ENCODE measurements at places on chromosomes 5 and 9.

- no peak for DNase-seq
Measured at GRCh38 chr5:98104454-98105188, 668.8 kb upstream of the RGMB start.

DNA sequence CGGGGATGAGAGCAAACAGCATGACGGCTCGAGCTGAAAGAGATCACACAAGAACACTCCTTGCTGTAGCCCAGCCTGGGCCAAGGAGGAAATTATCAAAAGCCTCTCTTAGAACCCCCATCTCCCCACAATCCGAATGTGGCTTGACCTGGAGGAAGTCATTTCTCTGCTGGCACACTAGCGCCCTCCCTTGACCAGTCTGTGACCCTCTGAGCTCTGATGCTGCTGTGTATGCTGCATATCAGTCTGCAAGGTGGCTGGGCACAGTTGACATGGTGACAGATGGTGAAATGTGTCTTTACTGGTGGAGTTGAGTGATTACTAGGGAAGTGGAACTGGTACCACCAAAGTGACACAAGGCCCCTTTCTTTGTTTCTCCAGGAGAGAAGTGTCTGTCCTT, 3.3 kb downstream of the SLC46A2 start:
- no peak for DNase-seq

- no peak for DNase-seq
Measured at GRCh38 chr5:107874795-107875194, 204.1 kb upstream of the EFNA5 start.

DNA sequence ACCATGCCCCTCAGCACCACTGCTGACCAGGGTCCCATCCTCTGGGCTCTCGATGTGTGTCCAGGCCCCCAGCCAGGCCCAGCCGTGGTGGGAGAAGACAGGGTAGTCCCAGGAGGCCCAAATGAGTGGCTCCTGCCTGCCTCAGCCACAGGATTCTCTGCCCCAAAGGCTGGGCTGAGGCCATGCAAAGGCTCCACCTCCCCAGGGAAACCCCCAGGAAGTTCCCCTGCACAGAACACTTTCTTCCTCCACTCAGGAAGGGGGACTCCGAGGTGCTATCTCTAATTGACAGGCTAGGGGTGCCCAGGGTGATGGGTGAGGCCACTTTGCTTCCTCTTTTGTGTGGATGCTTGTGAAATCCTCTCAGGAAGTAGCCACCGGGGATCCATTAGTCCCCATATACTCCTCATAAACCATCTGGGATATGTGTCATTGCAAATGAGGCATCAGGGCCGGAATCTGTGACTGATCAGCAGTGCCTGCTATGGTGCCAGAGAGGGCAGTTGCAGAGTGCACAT, 23.1 kb upstream of the TDRD7 start:
- peak; percentile 63 for DNase-seq

DNA sequence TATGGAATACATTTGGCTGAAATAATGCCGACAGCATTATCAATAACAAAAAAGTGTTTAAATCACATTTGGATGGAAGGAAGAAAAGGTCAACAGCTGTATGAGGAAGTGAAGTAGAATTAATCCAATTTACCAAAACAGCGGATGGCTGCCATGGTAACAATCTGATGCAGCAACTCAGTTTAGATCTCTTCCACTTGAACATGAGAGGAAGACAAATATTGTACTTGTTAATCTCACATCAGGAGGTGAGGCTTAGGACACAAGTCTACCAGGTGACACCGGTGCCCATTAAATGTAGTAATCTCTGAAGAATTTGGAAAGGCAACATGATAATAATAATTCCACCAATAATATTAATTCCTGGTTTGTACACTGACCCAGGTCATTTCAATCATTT, 2.4 kb downstream of the RASEF start:
- no peak for DNase-seq

DNA sequence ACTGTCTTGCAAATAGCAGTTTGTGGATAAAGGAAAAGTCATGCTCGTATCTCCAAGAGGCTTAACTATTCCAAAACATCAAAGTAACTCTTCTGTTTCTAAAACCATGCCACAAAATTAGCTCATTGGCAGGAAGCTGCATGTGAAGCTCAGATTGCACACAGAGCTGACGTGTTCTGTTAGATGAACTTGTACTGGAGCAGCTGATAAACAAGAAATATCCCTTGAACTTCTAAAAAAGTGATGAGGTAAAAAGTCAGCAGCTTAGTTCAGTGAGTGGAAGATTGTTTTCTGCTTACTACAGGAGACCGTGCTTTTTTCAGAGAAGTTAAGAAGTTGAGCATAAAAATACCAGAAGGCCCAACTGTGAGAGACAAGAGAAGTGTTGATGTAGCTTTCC, 113.2 kb downstream of the SLC12A2 start:
- DNase-seq: no peak

DNA sequence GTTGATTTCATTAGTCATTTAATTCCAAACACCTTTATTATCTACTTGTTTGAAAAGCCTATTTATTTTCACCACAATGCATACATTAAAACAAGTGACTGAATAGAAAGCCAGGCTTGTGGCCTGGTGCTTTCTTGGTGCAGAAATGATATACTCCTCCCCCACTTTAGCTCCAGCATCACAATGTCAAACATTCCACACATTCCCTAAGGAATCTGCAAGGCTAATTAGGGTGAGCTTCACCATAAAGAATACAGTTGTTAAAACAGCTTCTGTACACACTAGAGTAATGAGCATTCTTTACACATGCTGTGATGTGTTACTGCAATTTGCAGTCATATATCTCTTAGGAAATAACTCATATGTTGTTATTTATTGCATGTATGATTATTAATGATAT, 705.7 kb downstream of the CETN3 start:
- no peak for DNase-seq

GRCh38 chr9:114969269-114969668, 38.9 kb upstream of the TNFSF8 start:
- DNase-seq: no peak

DNA sequence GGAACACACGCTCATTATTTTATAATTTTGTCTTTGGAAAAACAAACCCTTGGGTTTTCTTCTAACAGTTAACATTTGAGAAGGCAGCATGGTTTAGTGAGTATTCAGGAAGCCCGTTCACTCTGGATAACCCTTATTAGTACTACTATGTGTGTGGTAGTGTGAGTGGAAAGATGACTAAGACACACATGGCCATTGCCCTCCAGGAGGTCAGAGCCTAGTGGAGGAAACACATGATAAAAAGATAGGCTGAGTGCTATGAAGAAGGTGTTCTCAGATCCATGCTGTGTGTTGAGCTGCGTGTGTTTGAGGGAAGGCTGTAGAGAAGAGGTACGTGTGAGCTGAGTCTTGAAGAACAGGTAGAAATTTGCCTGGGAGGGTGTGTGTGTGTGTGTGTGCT, 8.4 kb downstream of the C5orf47 start:
- DNase-seq: no peak

DNA sequence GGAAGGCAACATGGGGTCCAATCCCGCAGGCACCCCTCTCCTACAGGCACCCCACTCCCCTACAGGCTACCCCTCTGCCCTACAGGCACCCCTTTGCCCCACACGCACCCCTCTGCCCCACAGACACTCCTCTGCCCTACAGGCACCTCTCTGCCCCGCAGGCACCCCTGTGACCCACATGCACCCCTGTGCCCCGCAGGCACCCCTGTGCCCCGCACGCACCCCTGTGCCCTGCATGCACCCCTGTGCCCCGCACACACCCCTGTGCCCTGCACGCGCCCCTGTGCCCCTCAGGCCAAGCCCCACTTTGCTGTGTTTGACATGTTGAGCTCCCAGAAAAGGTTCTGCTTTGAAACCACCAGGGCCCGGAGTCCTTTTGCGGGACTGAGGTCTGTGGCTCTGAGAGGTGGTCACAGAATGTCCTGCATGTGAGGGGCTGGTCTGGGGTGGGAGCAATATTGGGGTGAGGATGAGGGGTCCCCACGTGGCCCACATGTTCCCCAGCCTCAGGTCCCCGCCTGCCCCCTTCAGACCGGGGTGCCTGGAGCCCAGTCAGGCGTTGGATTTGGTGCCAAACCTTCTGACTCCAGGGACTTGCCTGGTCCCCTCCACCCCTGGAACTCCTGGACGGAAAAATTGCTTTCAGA, 616 bp upstream of the QRFP start:
- DNase-seq: no peak

- no peak for DNase-seq
Measured at GRCh38 chr5:119036101-119036762, 34.7 kb upstream of the DMXL1 start.

- no peak for DNase-seq
Measured at GRCh38 chr5:13188371-13188770, 756.1 kb downstream of the DNAH5 start.

DNA sequence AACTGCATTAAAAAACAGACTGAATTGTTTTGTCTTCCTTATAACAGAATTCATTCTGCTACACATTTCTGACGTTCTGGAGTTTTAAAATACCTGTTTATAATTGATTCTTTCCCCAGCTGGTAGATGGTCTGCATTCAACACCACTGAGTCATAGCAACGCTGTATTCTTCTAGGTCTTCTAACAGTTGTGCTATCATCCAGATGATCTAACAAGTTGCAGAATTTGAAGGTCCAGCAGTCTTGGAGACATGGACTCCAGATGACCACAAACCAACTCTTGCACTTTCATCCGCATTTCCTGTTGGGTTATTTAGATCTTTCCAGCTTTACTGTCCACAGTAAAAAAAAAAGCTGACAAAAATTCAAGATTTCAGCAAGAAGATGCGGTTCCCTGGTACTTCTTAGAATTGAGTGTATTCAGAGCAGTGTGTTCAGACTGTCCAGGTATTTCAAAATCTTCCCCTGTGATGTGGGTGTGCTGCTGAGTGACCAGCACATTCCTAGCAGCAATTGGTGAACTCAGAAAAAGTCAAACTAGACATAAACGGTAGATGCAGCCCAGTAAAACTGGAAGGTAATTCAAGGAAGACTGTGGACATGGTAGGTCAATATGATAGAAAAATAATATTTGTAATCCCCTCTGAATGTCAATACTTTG, 50.2 kb downstream of the CSNK1A1 start:
- DNase-seq: no peak

DNA sequence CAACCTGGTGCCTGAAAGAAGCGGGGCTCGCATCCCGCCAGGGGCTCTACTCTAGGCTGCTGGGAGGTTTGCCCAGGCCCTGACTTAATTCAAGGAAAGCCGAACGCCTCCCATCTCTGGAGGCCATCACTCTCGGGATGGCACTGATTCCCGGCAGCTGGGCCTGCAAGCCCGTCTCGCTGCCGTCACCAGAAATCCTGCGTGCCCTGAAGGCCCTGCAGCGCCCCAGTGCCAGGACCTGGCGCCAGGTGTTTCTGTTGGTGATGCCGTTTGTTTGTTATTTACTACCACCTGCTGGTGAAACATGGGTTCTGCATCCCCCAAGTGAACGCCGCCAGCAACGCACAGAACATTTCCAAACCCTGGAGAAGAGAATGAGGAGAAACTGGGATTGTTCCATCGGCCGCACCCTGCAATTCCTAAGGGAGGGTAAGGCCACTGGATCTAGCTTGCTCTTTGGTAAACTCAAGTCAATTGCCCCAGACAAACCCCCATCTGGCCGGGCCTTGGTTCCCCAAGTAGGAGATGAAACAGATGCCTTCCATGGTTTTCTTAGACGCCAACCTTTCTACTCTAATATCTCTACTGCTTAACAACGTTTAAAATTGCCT, 77.9 kb downstream of the AK8 start:
- DNase-seq: peak; percentile 71

DNA sequence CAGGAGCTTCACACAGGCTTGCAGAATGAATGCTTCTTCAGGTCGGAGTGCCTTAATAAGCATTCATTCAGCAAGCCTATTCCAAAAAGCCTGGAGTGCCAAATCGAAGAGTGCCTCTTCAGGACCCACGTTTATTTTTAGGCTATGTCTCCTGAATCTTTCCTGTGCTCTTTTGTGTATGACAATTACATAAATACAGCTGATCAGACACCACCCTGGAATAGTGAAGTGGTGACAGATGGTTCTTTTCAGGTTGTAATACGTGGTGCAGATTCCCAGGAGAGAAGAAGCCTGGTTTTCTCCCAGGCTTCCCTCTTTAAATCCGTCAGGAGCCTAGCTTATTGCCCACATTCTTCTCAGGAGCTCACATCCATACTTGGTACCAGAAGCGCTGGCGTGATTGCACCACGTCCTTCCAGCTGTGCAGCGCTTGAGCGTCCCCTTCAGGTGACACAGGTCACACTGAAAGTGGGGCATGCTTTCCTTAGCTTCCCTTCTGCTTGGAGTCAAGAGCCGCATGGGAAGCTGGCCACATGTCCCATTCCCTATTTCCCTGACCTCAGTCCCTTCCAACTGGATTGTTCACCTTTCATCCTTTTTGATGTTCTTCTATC, 123.1 kb downstream of the ADCY2 start:
- DNase-seq: no peak

GRCh38 chr5:87785554-87786335, 373.0 kb upstream of the CCNH start:
- no peak for DNase-seq

DNA sequence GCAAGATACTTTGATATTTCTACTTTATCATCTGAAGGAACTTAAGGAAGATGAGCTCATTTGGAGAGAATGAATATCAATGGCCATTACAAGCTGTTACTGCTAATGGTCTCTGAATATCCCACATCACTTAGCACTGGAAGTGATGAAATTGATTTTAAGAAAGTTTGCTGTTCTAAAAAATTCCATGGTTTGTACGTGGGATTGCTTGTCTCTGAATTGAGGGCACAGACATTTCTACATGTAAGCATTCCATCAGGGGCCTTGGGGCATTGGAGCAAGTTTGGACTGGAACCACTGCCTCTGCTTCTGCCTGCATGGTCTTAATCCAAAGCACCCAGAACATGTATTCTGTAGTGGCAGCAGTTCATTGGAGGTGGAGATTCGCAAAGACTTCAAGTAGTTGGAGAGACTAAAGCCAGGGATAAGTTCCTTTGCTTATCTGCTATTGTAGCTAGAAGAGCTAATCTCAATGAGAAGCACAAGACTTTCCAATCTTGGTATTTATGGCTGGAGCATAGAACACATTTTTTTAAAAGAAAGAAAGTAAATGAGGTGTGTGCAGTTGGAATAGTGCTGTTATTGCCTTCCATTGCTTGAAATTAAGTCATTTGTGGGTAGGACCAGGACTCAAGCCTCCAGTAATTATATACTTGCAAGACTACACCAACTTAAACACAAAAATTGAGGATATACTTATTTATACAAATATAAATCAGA, 424.2 kb downstream of the SPATA31D1 start:
- no peak for DNase-seq

DNA sequence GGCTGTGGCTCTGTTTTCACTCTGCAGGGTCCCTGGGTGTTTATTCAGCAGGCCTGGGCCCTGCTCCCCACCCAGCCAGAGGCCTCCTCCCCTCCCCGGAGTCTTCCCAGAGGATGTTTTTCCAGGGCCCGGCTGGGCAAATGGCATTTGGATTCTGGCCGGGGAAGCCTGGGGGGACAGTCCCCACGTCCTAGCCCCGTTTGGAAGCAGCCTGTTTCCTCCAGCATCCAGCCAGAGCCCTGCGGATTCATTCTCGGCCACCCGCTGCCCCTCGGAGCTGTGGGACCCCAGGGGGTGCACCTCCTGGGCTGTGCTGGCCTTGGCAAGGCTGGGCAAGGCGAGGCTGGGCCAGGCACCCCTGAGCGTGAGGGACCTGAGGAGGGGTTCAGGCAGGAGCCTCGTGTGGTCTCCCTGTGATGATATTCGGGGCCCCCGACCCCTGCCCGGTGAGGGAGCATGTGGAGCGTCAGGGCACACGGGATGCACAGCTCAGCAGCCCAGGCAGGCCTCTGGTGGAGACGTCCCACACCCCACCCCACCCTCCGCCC, 48.8 kb upstream of the EGFL7 start:
- no peak for DNase-seq
